ENCODE measurements at places on chromosomes 7 and 10. TPM values are rescaled to one million over a fixed set of nuclear protein-coding genes. Genes with fewer than 3 reads are reported as not detected.

The GPR85 gene
- 1.4 TPM for polyA plus RNA-seq

The CPA1 gene
- polyA plus RNA-seq: 6.2 TPM

The TRIM4 gene
- 16.4 TPM for polyA plus RNA-seq

The ZNF804B gene
- polyA plus RNA-seq: not detected

The NPTX2 gene
- polyA plus RNA-seq: 7.3 TPM

The FKBP6 gene
- 0.57 TPM for polyA plus RNA-seq

The RHEB gene
- 87.6 TPM for polyA plus RNA-seq

The LBX1 gene
- polyA plus RNA-seq: 11.5 TPM

The TMEM196 gene
- 0.13 TPM for polyA plus RNA-seq

- peak; percentile 86 for DNase-seq
Measured at GRCh38 chr10:34723750-34724149, 91.3 kb downstream of the PARD3 start.

DNA sequence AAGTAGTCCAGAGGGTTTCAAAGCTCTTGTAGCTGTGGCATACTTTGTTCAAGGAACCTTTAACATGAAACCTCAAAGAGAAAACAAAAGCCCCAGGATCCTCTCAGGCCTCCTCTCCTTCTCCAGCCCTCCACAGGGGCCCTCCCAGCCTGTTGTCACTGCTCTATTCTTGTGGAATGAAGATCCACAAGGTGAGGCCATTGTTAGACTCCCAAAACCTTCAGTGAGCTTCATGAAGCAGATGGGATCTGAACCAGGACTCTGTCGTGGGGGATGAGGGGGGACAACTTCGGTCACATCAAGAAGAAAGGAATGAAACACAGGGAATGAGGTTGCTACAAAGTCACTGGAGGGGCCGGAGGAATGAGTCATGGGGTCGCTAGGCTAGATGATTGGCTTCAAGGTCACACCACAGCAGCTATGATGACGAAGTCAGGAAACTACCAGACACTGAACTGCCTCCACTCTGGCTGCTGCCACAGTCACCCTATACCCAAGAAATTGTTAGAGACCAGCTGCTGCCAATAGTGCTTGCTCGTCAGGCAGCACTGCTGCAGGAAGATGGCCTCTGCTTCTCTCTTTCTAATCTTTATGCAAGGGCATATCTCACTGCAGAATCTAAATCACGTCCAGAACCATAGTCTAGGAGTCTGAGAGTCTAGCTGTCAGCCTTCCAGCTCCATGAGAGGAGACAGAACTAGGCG, 208.8 kb downstream of the HIBADH start:
- DNase-seq: no peak

DNA sequence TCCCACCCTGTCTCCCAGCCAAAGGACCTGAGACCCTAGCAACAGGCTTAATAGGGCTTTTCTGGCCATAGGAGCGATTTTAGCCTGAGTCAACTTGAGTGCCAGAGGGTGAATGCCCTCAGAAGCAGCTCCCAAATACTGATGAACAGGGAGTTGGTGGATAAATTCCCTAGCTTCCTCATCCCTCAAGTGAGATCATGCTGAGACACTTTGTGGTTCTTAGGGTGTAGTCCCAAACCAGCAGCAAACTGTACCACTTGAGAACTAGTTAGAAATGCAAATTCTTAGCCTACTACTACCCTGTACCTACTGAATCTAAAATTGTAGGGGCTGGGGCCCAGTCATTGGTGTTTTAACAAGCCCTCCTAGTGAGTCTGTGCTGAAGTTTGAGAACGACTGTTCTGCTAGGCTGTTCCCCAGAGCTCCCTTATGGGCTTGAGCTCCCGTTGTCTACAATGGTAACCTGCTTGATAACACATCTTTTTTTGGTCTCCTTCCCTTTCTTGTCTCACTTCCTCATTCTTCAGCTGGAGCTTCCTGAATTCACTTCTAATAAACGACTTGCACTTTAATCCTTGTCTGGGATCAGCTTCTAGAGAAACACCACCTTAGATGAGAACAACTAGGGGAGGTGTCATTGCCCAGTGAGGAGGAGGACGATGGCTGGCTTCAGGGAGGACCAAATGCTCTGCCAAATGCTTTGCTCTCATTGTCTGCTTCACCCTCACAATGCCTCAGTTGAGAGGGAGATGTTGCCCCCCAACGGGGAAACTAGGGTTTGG, 18.2 kb upstream of the CDH23 start:
- peak; percentile 35 for DNase-seq

DNA sequence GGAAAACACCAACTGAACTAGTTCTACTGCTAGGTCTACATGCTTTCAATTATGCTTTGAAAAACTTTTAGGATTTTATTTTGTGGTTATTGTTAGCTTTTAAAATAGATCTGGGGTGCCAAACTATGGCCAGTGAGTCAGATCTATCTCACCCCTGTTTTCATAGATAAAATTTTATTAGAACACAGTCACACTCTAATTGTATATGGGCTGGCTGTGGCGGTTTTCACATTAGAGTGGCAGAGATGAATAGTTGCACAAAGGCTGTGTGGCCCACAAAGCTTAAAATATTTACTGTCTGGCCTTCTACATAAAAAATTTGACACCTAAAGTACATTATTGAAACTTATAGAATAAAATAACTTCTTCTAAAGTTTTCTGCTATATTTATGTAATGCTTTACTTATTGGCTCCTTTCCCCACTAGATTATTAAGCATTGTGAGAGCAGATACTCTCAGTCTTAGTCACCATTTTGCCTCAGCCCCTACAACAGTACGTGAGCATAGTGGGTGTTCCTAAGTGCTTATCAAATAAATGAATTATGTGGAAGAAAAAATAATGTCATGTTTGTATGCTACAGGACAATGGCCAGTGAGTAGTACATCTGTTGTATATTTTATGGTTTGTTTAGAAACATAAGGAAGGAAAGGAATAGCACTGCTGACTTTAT, 5.4 kb upstream of the SUV39H2 start:
- no peak for DNase-seq

- DNase-seq: no peak
Measured at GRCh38 chr7:24842449-24843241, 85.4 kb upstream of the GSDME start.

- DNase-seq: peak; percentile 66
Measured at GRCh38 chr10:102629661-102630614, 14.3 kb upstream of the TRIM8 start.

DNA sequence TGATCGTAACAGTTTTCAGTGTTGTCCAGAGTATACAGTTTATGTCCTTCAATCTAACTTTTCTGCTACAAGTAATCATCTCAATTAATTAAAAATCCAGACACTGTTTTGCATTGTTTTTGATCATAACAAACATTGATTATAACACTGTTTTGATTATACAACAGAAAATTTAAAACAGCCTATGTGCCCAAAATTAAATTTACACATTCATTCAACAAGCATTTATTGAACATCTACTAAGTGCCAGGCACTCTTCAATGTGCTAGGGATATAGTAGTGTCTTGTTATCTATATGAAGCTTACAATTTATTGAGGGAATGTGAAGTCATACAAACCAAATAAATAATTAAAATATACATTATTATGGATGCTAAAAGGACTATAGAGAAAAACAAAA, 10.6 kb downstream of the ELAPOR2 start:
- no peak for DNase-seq

- no peak for DNase-seq
Measured at GRCh38 chr10:3445648-3446047, 273.1 kb upstream of the PITRM1 start.

GRCh38 chr7:148905093-148905666, 21.1 kb upstream of the EZH2 start:
- no peak for DNase-seq

- no peak for DNase-seq
Measured at GRCh38 chr7:74051629-74052410, 23.8 kb downstream of the ELN start.

GRCh38 chr7:14207711-14208110, 218.2 kb upstream of the ETV1 start:
- DNase-seq: no peak

DNA sequence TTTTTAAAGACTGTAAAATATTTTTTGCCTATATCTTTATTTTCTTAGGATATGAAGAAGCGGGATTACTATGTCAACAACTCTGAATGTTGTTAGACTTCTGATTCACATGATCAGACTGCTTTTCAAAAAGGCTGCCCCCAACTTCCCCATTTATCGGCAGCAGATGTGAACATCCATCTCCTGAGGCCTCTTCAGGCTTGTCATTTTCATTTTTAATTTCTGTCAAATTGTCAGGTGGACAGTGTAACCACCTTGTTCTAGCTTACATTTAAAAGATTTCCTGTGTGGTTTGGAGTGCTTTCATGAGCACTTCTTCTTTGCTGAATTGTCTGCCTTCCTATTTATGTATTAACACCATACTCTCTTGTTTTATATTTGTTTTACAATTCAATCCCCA, 78.8 kb upstream of the GSDME start:
- no peak for DNase-seq

GRCh38 chr10:63390521-63390920, 75.3 kb downstream of the JMJD1C start:
- no peak for DNase-seq

- no peak for DNase-seq
Measured at GRCh38 chr7:16189026-16189715, 232.2 kb downstream of the CRPPA start.

DNA sequence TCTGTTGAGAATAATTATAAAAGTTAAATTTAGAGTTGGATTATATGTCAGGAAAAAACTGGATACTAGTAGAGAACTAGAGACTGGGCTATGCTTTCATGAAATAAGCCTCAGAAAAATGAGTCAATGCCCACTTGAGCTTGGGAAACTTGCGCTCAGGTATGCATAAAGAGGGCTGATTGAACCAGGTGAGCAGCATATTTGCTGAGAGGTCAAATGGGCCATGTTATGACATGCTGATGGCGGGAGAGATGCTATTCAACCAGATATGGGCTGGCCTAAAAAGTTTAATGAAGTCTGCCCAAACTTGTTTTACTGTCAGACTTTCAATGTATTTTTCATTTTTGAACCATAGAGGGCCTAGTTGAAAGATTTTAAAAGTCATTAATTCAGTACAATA, 837.6 kb upstream of the GHITM start:
- no peak for DNase-seq

DNA sequence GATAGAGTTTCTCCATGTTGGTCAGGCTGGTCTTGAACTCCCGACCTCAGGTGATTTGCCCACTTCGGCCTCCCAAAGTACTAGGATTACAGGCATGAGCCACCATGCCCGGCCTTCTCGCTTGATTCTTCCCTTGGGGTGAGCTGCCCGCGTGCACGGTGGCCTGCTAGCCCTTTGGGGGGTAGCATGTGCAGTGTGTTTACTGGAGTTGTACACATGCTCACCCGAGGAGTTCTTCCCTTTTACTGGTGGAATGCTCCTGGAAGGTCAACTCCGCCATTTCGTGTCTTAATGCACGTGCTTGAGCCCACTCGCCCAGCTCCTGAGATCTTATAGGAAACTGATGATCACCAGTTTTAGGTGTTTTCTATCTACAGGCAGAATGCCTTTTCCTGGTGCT, 17.0 kb upstream of the ADAMTS14 start:
- DNase-seq: no peak

DNA sequence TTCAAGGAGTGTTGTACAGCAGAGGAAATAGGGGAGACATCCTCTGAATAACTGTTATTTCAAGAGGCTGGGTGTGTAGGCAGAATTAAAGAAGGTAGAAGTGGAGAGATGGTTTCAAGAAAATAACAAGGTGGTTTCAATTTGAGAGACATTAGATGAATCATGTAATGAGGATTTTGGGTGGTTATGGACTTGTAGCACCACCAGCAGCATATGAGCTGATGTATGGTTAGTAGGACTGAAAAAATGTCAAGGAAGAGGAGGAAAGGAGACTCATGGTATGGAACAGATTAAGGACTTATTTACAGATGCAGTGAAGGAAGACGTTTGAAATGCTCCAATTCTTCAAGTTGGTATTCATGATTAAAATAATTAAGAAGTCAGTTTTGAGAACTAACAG, 166.2 kb downstream of the EXOC4 start:
- DNase-seq: no peak

All from muscle of leg (tissue), 16 donors.